Neural progenitor cell (in vitro differentiated cells): ENCODE measurements at places on chromosomes 2 and 18. TPM values are rescaled to one million over a fixed set of nuclear protein-coding genes. Genes with fewer than 3 reads are reported as not detected.

DNA sequence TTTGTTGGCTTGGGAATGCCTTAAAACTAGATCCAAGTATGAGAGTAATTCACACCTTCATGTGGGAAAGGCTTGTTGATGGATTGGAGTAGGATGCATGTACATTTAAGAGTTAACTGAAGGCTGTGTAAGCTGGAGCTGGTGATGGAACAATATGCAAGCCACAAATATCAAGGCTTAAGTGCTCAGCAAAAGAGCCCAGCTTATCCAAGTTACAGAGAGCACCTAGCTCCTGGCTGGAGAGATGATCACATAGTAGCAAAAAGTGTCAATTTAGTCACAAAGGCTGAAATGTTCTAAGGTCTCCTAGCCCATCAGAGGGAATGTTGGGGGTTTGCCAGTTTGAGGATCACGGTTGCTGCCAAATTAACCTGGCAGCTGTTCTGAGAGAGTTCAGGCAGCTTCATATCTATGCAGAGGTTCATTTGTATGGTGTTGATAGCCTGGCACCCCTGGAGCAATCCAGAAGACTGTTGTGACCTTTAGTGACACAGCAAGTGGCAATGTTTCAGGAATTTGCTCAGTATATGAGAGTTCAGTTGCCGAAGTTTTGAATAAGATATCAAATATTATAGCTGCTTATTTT, 228.2 kb downstream of the DOK6 start:
- DNase-seq: no peak

GRCh38 chr2:206873423-206873822, 65.9 kb upstream of the CPO start:
- DNase-seq: no peak

DNA sequence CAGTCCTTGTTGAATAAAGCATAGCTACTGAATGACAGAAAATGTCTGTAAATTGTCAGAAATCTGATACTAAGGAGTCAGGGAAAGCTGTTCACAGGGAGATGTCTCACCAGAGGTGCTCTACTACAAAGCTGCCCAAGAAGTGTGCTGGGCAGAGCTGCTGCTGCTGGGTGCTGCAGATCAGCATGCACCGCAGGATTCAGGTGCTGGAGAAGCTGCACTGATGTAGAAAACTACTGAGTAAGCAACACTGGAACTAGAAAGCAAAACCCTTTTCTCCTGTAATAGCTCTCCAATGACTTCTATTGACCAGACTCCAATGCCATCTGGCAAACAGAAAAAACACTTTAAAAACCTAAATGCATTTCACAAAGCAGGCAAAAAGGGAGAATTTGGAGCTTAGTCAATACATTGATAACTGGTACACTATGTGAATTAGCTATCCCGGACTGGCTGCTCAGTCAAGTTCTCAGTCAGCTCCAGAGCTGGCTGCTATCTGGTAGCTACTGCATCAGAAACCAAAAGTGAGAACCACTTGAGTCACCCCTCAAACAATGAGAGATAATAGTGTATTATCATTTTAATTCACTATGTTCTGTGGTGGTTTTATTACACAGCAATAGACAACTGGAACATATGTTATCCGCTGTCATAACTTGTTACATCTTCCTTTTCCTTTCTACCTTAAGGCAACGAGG, 493.1 kb downstream of the CPS1 start:
- DNase-seq: no peak

DNA sequence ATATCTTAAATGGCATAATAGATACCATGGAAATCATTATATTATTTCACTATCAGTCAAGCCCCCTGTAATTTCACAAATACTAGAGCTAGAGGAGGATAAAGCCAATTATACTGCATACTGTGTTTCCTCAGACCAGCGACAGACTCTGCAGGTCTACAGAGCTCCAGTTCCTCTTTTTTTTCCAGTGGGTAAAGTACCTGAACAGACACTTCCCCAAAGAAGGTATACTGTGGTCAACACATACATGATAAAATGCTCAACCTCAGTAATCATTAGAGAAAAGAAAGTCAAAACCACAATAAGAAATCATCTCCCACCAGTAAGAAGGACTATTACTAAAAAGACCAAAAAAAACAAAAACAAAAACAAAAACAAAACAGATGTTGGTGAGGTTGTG, 44.6 kb downstream of the SCN7A start:
- no peak for DNase-seq

GRCh38 chr2:74569686-74570085, 15.2 kb downstream of the DOK1 start:
- DNase-seq: no peak

- DNase-seq: peak; percentile 51
These were observed 31.3 kb upstream of the RAPGEF4 start for GRCh38 chr2:172704072-172704936.

DNA sequence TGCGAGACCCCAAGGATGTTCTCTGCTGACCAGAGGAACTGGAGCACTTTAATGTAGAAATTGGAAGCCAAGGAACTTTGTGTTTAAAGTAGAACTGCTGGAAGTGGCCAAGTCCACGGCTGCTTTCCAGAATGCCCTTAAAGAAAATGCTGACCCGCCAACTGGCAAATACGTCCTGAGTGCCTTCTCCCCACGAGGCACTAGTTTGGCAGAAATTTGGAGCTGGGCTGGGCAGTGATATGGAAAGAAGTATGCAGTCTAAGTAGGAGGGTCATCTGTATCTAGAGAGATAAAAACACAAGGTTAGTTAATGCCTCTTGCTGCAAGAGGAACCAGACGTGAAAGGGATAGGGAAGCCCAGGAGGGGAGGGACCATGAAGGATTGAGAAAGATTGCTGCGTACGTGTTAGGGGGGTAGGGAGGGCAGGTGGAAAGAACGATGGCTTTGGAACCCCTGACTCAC, 59.3 kb upstream of the RFX8 start:
- DNase-seq: no peak

ACMSD gene
- total RNA-seq: not detected in 2 replicates

DNA sequence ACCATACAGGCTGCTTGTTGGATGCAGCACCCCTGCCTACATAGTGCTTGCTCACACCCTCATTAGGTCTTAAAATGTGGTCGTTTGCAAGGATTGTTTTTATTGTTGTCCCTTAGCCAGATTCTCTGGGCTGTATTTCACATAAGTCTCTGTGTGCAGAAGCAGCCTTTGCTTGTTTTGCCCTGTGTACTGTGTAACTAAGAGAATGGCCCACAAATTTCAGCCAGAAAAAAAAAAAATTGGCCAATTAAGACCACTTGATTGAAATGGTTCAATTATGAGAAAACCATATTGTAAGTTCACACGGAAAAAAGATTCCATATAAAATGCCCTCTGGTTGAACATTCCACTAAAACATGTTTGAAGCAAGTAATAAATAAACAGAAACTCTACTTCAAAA, 377.1 kb upstream of the SOX11 start:
- DNase-seq: no peak

DNA sequence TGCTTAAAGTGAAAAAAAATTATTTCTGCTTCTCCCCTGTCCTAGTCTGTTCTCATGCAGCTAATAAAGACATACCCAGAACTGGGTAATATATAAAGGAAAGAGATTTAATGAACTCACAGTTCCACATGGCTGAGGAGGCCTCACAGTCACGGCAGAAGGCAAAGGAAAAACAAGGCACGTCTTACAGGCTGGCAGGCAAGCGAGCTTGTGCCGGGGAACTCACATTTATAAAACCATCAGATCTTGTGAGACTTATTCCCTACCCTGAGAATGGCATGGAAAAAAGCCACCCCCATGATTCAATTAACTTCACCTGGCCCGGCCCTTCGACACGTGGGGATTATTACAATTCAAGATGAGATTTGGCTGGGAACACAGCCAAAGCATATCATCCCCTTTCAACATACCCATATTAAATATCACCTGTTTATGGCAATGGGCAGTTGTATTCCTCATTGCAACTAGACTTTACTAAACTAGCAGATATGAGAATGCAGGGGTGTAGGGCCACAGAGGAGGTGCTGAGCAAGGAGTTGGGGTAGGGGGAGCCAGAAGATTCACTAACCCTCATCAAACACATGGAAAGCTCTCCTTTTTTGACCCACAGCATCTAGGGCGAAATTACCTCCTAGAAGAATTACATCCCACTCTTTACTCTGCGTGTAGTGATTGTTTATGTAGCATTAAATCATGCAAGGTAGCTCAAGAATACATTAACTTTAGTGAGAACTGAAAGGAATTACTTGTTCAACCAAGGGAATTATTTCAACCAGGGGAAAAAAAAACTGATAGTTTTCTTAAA, 183.3 kb upstream of the DOK6 start:
- DNase-seq: no peak

GKN2 gene
- not detected in 2 replicates for total RNA-seq

- no peak for DNase-seq
These were observed 65.4 kb upstream of the VRK2 start for GRCh38 chr2:57981083-57981768.

FHOD3 gene
- total RNA-seq: 69.7 and 70.2 TPM in 2 replicates

DNA sequence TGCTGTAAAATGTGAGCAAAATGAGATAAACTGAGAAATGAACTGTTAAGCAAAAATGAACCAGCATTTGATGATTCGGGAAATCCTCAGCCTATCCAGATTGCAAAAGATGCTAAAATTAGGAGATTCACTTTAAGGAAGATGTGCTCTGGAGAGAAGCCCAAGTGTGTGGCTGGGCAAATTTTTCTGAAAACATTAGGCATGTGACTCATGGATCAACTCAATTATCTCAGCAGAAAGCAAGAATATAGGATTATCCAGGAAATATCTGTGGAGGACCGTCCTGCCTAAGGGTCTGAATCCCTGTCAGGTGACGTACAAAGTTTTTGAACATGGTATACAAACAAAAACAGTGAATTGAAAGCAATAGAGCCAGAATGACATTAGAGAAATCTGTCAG, 1268.3 kb upstream of the TMEFF2 start:
- no peak for DNase-seq

GALNT3 gene
- total RNA-seq: 0.65 and 1.9 TPM in 2 replicates

ERFE gene
- 0.09 TPM in 1 of 2 replicates, not detected in the other for total RNA-seq

GRCh38 chr2:6927186-6927585, 10.0 kb downstream of the RNF144A start:
- DNase-seq: no peak

DNAH7 gene
- total RNA-seq: 0.25 and 0.49 TPM in 2 replicates
